ENCODE measurements at places on chromosomes 3 and 15.

GRCh38 chr3:78963771-78964170, 804.0 kb downstream of the ROBO1 start:
- DNase-seq, result no peak

- DNase-seq, result no peak
These were observed 48.8 kb downstream of the HMCES start for GRCh38 chr3:129327510-129327909.

- DNase-seq, result no peak
These were observed 4.4 kb downstream of the WDR73 start for GRCh38 chr15:84649706-84650105.

- DNase-seq, result no peak
These were observed 773.2 kb downstream of the OTOL1 start for GRCh38 chr3:162269636-162270458.

- peak; percentile 54 for DNase-seq
These were observed 52.8 kb upstream of the SLC6A11 start for GRCh38 chr3:10763248-10763620.

GRCh38 chr3:23019596-23020300, 183.4 kb upstream of the UBE2E2 start:
- DNase-seq, result no peak

GRCh38 chr3:119352034-119352609, 57.9 kb downstream of the ARHGAP31 start:
- no peak for DNase-seq

DNA sequence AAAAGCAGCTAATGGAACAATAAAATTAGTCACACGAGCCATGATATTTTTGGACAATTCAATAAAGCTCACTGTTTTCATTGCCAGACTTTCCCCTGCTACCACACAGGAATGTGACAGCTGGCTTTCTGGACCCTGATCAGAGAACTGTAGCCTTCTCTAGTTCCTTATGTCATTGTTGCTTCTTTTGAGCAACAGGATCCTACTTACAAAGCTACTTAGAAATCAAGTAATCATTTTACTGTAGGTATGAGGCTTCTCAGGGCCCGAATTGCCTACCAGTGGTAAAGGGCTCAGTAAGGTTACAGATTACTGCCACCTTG, 94.3 kb upstream of the AADACL2 start:
- DNase-seq, result no peak

DNA sequence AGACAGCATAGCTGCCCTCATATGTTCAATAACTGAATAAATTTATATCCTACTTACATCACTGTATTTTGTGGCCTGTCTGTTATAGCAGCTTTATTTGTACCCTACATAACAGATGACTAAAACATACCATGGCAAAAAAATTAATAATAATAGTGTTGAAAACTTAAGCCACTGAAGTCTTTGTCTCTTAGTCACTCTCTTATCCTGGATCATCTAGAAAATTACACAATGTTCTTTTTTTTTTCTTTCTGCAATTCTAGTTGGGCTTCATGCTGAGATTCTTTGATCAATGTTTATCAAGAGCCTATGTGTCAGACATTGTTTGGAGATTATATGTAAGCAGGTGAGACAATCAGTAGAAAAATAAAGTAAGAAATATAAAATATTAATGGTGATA, 519.3 kb upstream of the ARPP21 start:
- DNase-seq, result no peak
